ENCODE measurements at places on chromosomes 2 and 18.

DNA sequence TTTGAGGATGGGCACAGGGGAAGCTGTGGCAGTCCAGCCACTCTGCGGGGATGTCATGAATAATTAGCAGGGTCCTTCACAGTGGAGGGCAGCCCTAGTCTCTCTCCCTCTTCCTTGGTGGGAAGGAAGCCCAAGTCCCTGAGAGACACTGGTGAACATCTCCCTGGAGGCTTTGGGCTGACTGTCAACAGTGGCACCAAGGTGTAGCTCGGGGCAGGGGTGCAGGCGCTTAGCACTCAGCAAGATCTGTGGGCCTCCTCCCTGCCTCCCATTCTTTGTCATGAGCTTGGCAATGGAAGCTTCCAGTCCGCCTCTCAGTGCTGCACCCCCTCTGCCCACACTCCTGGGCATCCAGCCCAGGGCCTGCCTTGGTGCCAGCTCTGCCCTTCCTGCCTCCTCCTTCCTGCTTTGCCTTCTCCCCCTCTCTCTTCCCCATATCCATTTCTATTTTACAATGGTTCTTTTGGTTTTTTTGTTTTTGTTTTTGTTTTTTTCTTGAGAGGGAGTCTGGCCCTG lies 59.4 kb downstream of the STEAP3 start:
- H3K4me3 ChIP-seq, result no peak overlapping the region
- H3K36me3 ChIP-seq, result no peaks in the 10 kb centered on the region
- H3K4me1 ChIP-seq, result no peaks in the 10 kb centered on the region
- H3K27ac ChIP-seq, result no peak overlapping the region
- H3K27me3 ChIP-seq, result no peaks in the 10 kb centered on the region
- DNase-seq, result no peak

- H3K36me3 ChIP-seq, result no peaks in the 10 kb centered on the region
- no peaks in the 10 kb centered on the region for H3K27me3 ChIP-seq
- H3K4me3 ChIP-seq, result no peak overlapping the region
- H3K4me1 ChIP-seq, result peaks cover 16% of the 10 kb centered on the region
- H3K27ac ChIP-seq, result no peak overlapping the region
- no peak for DNase-seq
Observed at GRCh38 chr2:97965116-97965515, 30.6 kb downstream of the TMEM131 start.

DNA sequence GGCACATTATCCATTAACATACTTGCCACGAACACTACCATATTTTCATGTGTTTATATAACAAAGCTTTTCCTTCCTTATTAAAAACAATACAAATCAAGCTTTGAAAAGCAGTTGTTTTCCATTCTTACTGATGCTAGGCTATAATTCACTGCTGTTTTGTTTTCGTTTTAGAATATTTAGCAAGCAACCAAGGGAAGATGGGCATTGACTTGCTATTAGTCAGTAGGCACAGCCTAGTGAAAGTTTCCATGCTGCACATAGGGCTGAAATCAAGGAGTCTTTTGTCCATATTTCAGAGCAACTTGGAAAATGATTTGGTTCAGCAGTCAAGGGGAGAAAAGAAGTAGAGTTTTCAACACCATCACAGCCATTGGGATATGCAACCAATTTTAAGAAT lies 31.3 kb downstream of the BCL2 start:
- H3K4me3 ChIP-seq, result no peak overlapping the region
- DNase-seq, result no peak
- H3K36me3 ChIP-seq, result no peaks in the 10 kb centered on the region
- no peak overlapping the region for H3K27ac ChIP-seq
- peaks cover 9% of the 10 kb centered on the region for H3K4me1 ChIP-seq

DNA sequence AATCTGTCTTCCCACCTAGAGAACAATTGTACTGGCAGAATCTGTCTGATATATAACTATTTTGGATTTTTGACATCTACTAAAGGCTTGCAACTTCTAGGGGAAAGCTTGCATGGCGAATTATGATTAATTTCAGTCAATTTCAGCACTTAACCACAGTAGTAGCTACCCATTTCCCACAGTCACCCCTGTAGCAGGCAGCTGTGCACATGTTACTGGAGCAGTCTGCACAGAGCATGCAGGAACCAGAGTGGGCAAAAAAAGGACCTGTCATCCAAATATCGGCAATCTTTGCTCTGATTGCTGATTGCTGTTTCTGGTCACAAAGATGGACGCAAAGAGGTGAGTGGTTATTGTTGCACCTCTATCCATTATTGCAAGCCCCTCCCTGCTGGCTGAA lies 473.3 kb downstream of the SPAG16 start:
- no peak overlapping the region for H3K27ac ChIP-seq
- no peaks in the 10 kb centered on the region for H3K36me3 ChIP-seq
- no peak overlapping the region for H3K4me3 ChIP-seq

- DNase-seq, result no peak
- no peak overlapping the region for H3K27ac ChIP-seq
- H3K4me1 ChIP-seq, result peaks cover 3% of the 10 kb centered on the region
- H3K4me3 ChIP-seq, result no peak overlapping the region
Observed at GRCh38 chr2:160541745-160542144, 48.1 kb upstream of the RBMS1 start.

GRCh38 chr2:227805578-227805977 lies 8.1 kb upstream of the CCL20 start:
- no peak overlapping the region for H3K4me3 ChIP-seq
- H3K4me1 ChIP-seq, result no peaks in the 10 kb centered on the region
- H3K27me3 ChIP-seq, result no peaks in the 10 kb centered on the region
- no peak for DNase-seq
- H3K36me3 ChIP-seq, result no peaks in the 10 kb centered on the region

GRCh38 chr18:30945761-30946160 lies 96.8 kb downstream of the DSC3 start:
- H3K27ac ChIP-seq, result no peak overlapping the region
- peaks cover 16% of the 10 kb centered on the region for H3K4me1 ChIP-seq
- no peak for DNase-seq

- no peak for DNase-seq
- peak overlapping the region; percentile 81 for H3K27ac ChIP-seq
- H3K36me3 ChIP-seq, result no peaks in the 10 kb centered on the region
- H3K27me3 ChIP-seq, result no peaks in the 10 kb centered on the region
Observed at GRCh38 chr18:35494251-35495220, 3.2 kb downstream of the INO80C start.
